Effector memory CD8-positive, alpha-beta T cell (primary cell): ENCODE measurements at places on chromosomes 13 and 19.

DNA sequence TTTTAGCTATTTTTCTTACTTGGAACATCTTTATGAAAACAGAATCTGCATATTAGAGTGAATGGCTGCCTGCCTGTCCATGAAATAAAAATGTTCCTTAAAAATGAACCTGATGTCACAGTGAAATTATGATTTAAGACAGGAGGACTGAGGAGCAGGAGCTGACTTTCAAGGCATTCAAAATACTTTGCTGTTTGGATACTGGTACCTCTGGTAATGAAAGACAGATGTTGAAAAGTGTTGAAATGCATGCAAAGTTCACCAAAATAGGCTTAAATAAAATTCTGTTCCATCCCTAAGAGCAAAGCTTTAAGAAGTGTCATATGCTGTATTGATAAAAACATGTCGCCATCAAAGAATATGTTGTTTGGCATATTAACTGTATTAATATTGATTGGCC, 1.7 kb downstream of the ARHGEF7 start:
- no peak for DNase-seq
- H3K27ac ChIP-seq, result no peak overlapping the region
- H3K27me3 ChIP-seq, result peaks cover 76% of the 10 kb centered on the region

- DNase-seq, result no peak
- H3K4me3 ChIP-seq, result no peak overlapping the region
- no peak overlapping the region for H3K27ac ChIP-seq
- no peaks in the 10 kb centered on the region for H3K27me3 ChIP-seq
- no peaks in the 10 kb centered on the region for H3K36me3 ChIP-seq
- no peaks in the 10 kb centered on the region for H3K4me1 ChIP-seq
Measured at GRCh38 chr13:49418206-49418605, 25.7 kb downstream of the CAB39L start.

DNA sequence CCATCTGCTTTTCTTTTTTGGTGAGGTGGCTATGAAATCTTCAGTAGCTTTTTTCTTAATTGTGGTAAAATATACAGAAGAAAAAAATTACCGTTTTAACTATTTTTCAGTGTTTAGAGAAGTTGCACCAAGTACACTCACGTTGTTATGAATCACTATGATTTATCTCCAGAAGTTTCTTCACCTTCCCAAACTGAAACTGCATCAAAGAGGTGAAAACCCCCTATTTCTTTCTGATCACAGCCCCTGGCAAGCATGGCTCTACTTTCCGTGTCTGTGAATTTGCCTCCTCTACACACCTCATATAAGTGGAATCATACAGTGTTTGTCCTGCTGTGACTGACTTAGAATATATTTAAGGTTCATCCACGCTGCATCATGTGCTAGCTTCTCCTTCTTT, 15.6 kb upstream of the SIGLEC10 start:
- peaks cover under 1% of the 10 kb centered on the region for H3K4me1 ChIP-seq
- no peak for DNase-seq
- H3K27me3 ChIP-seq, result peaks cover 32% of the 10 kb centered on the region
- no peak overlapping the region for H3K27ac ChIP-seq

DNA sequence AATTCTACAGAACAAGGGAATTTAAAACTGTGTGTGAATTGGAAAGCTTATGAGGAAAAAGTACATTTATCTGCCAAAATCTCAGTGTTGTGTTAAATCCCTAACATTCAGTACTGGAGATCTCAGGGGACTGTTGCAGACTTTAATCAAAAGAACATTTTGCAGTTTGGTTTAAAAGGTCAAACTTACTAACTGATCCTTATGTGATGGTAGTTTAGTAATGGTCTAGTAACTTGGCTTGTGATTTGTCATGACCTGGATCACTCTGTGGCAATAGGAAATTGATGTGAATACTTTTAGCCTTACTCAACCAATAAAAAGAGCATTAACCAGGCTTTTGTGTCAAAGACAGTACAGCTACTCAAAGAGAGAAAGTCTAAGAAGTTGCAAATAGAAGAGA, 862.1 kb upstream of the MIR17HG start:
- no peaks in the 10 kb centered on the region for H3K27me3 ChIP-seq
- no peak overlapping the region for H3K27ac ChIP-seq
- no peak overlapping the region for H3K4me3 ChIP-seq
- H3K36me3 ChIP-seq, result no peaks in the 10 kb centered on the region
- H3K4me1 ChIP-seq, result no peaks in the 10 kb centered on the region

GRCh38 chr19:33825556-33825955, 28.9 kb downstream of the KCTD15 start:
- no peaks in the 10 kb centered on the region for H3K36me3 ChIP-seq
- H3K4me3 ChIP-seq, result no peak overlapping the region
- no peak overlapping the region for H3K27ac ChIP-seq
- H3K27me3 ChIP-seq, result peaks cover 29% of the 10 kb centered on the region
- DNase-seq, result no peak

- H3K4me1 ChIP-seq, result no peaks in the 10 kb centered on the region
- H3K36me3 ChIP-seq, result no peaks in the 10 kb centered on the region
- no peak overlapping the region for H3K27ac ChIP-seq
- H3K4me3 ChIP-seq, result no peak overlapping the region
Measured at GRCh38 chr13:97753942-97754670, 199.4 kb upstream of the IPO5 start.

GRCh38 chr19:3295581-3295980, 70.8 kb upstream of the NFIC start:
- no peak overlapping the region for H3K4me3 ChIP-seq
- no peak overlapping the region for H3K27ac ChIP-seq
- peaks cover 51% of the 10 kb centered on the region for H3K27me3 ChIP-seq
- no peak for DNase-seq

DNA sequence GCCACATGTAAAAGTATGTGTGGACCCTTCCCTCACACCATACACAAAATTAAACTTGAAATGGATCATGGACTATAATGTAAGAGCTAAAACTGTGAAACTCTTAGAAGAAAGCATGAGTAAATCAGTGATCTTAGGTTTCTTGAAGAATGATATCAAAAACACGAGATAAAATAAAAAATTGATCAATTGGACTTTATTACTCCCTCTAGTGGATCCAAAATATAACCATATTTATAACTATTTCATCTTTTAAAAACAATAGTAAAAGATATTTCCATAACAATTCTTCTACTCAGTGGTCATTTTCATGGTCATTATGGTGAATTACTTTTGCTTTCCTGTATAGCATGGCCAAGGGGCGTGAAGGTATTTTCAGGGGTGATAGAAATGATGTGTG, 174.6 kb upstream of the LSM14A start:
- no peaks in the 10 kb centered on the region for H3K36me3 ChIP-seq
- peaks cover 32% of the 10 kb centered on the region for H3K27me3 ChIP-seq
- no peak overlapping the region for H3K4me3 ChIP-seq
- H3K27ac ChIP-seq, result no peak overlapping the region

- no peaks in the 10 kb centered on the region for H3K4me1 ChIP-seq
- H3K27me3 ChIP-seq, result peaks cover 29% of the 10 kb centered on the region
- no peak for DNase-seq
- no peak overlapping the region for H3K27ac ChIP-seq
- no peak overlapping the region for H3K4me3 ChIP-seq
Measured at GRCh38 chr19:32130332-32130731, 215.1 kb upstream of the ZNF507 start.

- no peaks in the 10 kb centered on the region for H3K36me3 ChIP-seq
- no peak overlapping the region for H3K27ac ChIP-seq
- H3K27me3 ChIP-seq, result no peaks in the 10 kb centered on the region
- no peak for DNase-seq
- H3K4me1 ChIP-seq, result no peaks in the 10 kb centered on the region
Measured at GRCh38 chr19:56271151-56271550, 1.4 kb upstream of the EDDM13 start.

GRCh38 chr19:13526552-13526951, 20.3 kb upstream of the CACNA1A start:
- no peak overlapping the region for H3K27ac ChIP-seq
- H3K36me3 ChIP-seq, result no peaks in the 10 kb centered on the region
- no peak for DNase-seq
- peaks cover 57% of the 10 kb centered on the region for H3K27me3 ChIP-seq
- no peaks in the 10 kb centered on the region for H3K4me1 ChIP-seq

- peak; percentile 57 for DNase-seq
- H3K4me1 ChIP-seq, result peaks cover 2% of the 10 kb centered on the region
- H3K36me3 ChIP-seq, result peaks cover 3% of the 10 kb centered on the region
- peak overlapping the region; percentile 71 for H3K27ac ChIP-seq
- no peak overlapping the region for H3K4me3 ChIP-seq
Measured at GRCh38 chr19:45558399-45558878, 26.2 kb downstream of the OPA3 start.

- no peaks in the 10 kb centered on the region for H3K27me3 ChIP-seq
- no peak for DNase-seq
- H3K4me3 ChIP-seq, result no peak overlapping the region
- H3K36me3 ChIP-seq, result no peaks in the 10 kb centered on the region
Measured at GRCh38 chr13:82506805-82507414, 1375.4 kb downstream of the SLITRK1 start.

- no peaks in the 10 kb centered on the region for H3K4me1 ChIP-seq
- peaks cover 14% of the 10 kb centered on the region for H3K27me3 ChIP-seq
- no peak overlapping the region for H3K27ac ChIP-seq
- peaks cover 3% of the 10 kb centered on the region for H3K36me3 ChIP-seq
- no peak overlapping the region for H3K4me3 ChIP-seq
Measured at GRCh38 chr19:32828643-32829344, 40.8 kb downstream of the SLC7A9 start.

GRCh38 chr19:17830567-17831418, 9.5 kb upstream of the INSL3 start:
- H3K4me3 ChIP-seq, result no peak overlapping the region
- H3K27me3 ChIP-seq, result no peaks in the 10 kb centered on the region
- H3K4me1 ChIP-seq, result peaks cover 16% of the 10 kb centered on the region
- peak overlapping the region; percentile 9 for H3K27ac ChIP-seq

GRCh38 chr19:2136796-2137195, 14.6 kb downstream of the AP3D1 start:
- no peak for DNase-seq
- H3K4me3 ChIP-seq, result no peak overlapping the region

GRCh38 chr19:31499281-31500196, 150.3 kb upstream of the TSHZ3 start:
- no peak overlapping the region for H3K27ac ChIP-seq
- no peak for DNase-seq
- no peaks in the 10 kb centered on the region for H3K4me1 ChIP-seq
- H3K36me3 ChIP-seq, result no peaks in the 10 kb centered on the region

DNA sequence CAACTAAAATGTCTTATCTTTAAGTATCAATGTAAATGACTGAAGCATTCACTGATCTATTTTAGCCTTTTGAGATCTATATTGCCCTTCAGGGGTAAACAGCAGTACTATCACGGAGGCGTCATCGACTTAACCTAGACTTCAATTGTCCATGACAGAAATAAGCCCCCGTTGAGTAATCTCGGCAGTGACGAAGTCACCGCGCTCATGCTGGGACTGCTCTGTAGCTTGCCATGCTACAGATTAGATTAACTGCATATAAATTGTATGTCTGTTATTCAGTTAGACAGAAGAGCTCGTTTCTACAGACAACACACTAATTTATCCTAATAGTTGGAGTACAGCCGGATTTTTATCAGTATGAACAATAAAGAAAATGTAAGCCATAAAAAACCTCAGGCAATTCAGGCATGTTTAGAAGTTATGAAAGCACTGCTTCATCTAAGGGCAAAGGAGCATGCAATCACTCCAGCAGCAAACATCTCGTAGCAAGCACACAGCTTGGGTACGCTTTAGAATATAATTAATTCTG, 56.6 kb downstream of the TUBGCP3 start:
- peaks cover 2% of the 10 kb centered on the region for H3K36me3 ChIP-seq
- H3K27me3 ChIP-seq, result no peaks in the 10 kb centered on the region
- no peak overlapping the region for H3K27ac ChIP-seq
